ENCODE measurements at places on chromosomes 11 and 22. TPM values are rescaled to one million over a fixed set of nuclear protein-coding genes. Genes with fewer than 3 reads are reported as not detected.

GRCh38 chr11:119323532-119324033 is 6.7 kb upstream of the MCAM start:
- DNase-seq = peak; percentile 83

- no peak for DNase-seq
Measured at GRCh38 chr11:12188548-12189317, 78.3 kb downstream of the MICAL2 start.

DNA sequence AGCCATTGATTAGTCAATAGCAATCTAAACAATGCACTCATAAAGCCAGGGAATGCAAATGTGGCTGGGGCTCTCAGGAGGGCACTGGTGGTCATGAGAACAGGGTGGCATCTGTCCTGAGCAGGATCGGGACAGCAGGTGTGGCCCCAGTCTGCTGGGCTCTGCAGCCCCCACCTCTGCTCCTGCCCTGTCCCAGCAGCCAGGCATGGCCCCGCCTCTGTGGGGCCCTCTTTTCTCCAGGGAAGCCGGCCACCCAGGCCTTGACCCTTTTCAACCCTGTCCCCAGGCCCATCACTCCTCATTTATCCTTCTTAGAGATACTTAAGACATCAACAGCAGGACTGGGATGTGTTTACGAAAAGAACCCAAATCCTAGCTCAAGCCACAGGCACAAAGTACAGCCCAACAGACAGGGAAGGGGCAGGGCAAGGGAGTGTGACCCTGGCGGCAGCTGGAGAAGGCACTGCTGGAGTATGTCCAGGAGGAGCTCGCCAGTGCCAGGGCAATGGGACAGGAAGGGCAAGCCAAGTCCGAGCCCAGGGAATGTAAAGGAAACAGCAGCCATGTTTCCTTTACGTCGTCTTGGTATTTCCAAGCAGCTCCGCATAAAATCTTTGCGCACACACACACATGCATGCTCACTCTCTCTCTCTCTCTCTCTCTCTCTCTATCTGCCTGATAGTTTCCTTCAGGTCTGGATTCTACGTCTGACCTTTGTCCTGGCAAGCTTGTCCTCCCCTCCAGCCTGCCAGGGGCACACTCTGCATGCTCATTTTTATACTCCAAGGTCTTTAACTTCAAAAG is 59.9 kb downstream of the DGCR2 start:
- no peak for DNase-seq

GRCh38 chr11:127071606-127072005 is 71.0 kb upstream of the KIRREL3 start:
- DNase-seq = no peak

DNA sequence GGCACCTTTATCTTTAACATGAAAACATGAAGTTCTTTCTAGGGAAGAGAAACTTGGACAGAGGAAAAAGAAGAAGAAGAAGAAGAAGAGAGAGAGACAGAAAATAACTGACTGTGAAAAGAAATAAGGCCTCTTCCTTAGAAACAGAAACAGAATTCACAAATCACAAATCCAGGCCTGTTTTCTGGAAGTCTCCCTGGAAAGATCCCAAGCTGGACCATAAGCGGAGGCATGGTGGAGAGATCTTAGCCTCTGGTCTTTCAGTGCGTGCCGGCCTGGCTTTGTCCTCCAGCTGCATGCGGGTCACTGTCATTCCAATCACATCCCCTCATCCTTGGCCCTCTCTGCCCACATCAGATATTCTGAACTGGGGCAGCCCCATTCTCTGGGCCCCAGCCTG is 6.9 kb downstream of the FXYD6 start:
- no peak for DNase-seq

- no peak for DNase-seq
Measured at GRCh38 chr22:38191731-38192474, 9.9 kb upstream of the MAFF start.

GRCh38 chr11:9047964-9048523 is 43.4 kb downstream of the SCUBE2 start:
- DNase-seq = peak; percentile 92

DNA sequence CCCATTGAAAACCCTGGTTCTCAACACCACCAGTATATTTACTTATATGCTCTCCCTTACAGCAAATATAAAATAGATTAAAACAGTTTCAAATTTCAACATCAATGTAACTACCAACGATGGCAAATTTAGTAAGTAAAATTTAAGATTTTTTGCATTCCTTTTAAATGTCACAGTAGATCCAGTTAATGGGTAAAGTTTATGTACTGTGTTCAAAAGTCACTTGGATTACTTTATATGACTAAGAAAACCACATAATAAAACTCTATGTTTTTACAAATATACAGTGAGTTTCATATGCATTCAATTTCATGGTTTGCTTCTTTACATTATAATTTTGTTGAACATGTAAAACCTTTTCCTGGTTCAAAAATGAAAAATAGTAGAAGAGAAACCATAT is 364.6 kb downstream of the AASDHPPT start:
- no peak for DNase-seq

- DNase-seq = no peak
Measured at GRCh38 chr11:128772814-128773213, 78.9 kb downstream of the FLI1 start.

GRCh38 chr11:32259641-32260081 is 168.8 kb downstream of the RCN1 start:
- peak; percentile 78 for DNase-seq

- no peak for DNase-seq
Measured at GRCh38 chr11:104899226-104899625, 966 bp upstream of the CASP12 start.

DNA sequence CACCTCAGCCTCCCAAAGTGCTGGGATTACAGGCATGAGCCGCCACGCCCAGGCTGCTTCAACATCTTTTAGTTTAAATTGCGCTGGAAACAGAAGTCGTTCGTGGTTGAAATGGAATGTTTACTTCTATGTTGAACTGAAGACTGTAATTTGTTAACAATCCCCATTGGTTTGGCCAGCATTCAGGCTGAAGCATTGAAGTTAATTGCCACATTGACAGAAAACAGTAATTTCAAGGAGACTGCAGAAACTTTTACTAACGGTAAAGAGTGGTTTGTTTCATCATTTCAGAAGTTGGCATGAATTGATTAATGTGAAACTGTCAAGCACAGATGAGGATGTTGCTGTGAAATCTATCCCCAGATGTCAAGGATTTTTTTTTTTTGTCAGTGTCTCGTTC is 14.2 kb downstream of the AP5B1 start:
- DNase-seq = peak; percentile 85

DNA sequence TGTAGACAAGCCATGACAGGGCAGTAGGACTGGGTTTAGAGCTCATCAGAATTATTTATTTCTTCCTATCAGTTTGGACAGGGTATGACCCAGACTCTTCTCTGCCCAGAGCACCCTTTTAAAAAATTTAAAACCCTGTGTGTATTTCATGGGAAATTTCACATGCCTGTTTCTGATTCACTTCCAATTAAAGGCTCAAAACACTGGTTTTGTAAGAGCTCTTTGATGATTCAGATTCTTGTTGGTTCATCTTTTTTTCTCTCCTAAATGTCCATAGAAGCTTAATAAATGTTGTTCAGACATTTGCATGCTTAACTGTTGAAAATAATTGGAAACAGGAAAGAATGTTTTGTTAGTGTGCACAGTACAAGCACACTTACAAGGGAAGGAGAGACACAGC is 13.8 kb downstream of the FLI1 start:
- DNase-seq = peak; percentile 53

DNA sequence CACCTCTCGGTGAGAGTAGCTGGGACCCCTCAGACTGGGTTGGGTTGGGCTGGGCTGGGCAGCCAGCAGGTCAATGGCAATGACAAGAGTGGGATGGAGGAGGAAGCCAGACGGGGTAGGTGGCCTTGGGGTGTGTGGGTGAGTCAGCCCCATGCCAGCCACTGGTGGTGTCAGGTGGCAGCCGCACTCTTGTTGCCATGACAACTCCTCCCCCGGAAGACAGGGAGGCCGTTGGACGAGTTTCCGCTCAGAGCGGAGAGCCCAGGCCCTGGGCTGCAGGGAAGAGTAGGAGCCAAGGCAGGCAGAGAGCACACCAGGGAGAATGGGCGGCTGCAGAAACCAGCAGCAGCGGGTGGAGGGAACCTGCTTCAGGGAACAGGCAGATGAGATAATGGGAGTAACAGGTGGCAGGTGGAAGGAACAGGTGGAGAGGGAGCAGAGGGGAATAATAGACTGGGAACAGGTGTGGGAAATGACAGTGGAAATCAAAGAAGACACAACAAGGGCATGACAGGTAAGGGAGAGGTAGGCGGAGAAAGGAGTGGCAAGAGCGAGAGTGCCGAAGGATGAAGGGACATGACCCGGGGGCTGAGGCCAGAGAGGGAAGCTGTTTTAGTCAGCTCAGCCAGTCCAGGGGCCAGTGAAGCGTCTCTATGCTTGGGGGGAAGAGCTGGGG is 8.7 kb downstream of the SPTBN2 start:
- DNase-seq = no peak

DNA sequence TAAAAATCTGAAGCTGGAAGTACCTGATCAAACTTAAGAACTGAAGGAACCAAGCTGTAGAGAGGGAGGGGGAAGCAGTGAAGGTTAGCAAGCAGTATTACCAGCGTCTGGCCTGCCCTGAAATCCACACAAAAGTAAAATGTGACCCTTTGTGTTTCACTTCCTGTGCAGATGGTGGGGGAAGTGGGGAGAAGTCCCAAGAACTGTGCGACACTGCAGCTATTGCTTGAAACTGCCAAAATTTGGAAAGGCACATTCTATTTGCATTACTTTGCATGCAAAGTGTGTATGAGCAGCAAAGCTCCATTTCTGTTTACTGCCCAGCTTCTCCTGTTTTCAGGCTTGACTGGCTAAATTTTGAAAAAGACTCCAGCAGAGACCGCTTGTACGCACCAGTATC is 72.1 kb upstream of the BMAL1 start:
- DNase-seq = no peak

DNA sequence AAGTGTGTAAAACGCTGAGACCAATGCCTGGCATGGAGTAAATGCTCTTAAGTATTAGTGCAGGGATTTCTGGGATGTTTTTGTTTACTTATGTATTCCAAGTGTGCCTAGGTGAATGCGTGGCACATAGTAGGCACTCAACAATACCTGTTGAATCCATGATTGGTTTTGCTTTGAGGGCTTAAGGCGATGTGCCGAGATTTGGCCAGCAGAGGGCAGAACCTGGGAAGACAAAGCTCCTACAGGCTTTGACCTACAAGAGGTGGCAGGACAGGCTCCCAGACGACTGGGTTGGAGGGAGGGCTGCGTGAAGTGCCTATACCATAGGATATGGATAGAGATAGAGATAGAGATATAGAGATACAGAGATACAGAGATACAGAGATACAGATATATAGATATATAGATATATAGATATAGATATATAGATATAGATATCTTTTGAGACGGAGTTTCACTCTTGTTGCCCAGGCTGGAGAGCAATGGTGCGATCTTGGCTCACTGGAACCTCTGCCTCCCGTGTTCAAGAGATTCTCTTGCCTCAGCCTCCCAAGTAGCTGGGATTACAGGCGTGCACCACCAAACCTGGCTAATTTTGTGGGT is 13.9 kb downstream of the KCNE3 start:
- peak; percentile 71 for DNase-seq

DNA sequence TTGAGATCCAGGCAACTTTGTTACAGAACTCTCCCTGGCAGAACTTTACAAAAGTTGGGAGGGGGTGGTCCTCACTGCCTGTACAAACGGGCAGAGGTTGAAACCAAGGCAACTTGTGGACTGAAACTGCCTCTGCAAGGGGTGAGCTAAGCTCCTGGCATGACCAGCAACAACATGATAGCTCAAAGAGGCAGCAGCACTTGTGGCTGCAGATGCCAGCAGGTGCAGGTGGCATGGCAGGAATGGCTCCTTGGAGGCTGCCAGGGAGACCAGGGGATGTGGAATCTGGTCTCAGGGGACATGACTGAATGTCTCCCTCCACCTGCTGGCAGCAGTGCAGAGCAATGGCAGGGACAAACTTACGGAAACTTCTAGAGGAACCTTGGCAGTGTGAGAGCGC is 38.8 kb upstream of the PHF21A start:
- no peak for DNase-seq

DNA sequence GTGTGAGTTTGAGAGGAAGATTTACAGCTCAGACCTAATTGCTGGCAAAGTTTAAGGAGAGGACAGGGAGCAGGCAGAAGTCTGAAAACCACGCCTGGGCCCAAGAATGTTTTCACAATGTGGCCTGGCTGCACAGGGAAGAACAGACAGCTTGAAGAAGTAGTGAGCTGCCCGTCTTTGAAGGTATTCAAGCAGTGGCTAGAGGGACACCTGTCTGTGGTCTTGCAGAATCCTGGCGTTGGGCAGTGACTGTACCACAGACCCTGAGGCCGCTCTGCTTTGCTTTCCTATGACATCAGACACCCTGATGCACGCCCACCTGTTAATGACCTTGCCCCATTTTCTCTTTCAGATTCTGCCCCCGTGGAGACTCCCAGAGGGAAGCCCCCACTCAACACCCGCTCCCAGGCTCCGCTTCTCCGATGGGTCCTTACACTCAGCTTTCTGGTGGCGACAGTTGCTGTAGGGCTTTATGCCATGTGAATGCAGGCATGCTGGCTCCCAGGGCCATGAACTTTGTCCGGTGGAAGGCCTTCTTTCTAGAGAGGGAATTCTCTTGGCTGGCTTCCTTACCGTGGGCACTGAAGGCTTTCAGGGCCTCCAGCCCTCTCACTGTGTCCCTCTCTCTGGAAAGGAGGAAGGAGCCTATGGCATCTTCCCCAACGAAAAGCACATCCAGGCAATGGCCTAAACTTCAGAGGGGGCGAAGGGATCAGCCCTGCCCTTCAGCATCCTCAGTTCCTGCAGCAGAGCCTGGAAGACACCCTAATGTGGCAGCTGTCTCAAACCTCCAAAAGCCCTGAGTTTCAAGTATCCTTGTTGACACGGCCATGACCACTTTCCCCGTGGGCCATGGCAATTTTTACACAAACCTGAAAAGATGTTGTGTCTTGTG is 6.6 kb upstream of the MCM5 start:
- DNase-seq = no peak

GRCh38 chr11:25981998-25982397 is 349.9 kb upstream of the ANO3 start:
- DNase-seq = peak; percentile 76

Gene THAP12
- 47.1 TPM for total RNA-seq

Gene EFCAB6
- total RNA-seq = 0.32 TPM

Gene CD44
- 441 TPM for total RNA-seq

Gene FGF19
- total RNA-seq = not detected

Gene POTEH
- total RNA-seq = not detected

Gene RHOD
- total RNA-seq = 12.5 TPM

Gene WNT7B
- 0.64 TPM for total RNA-seq

Gene NLRP6
- total RNA-seq = not detected

Gene COX8A
- total RNA-seq = 447 TPM

Gene ZNF70
- 7.8 TPM for total RNA-seq

Gene OR5AP2
- total RNA-seq = not detected
